ENCODE measurements at places on chromosomes 4 and X.
A peak's percentile ranks its signal among the peaks of the same experiment; 100 is the strongest.

DNA sequence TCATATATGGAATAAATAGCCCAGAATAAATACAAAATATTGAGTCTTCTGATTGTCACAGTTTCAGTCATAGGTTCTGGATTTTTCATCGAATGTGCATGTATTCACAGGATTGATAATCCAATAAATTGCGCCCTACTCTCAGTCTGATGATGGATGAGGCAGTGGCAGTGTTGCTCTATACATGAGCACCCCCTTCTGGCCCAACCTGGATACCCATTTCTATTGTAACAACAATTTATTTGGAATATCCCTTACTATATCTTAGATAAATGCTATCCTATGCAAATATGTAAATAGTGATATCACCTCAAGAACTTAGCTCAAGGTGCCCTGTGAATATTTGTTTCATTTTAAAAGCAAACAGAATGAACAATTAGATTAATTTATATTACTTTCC, 733.7 kb upstream of the PABPC4L start:
- no peak for DNase-seq

GRCh38 chr4:188986271-188986689, 847.0 kb downstream of the TRIML1 start:
- DNase-seq = peak; percentile 41

GRCh38 chr4:51825341-51825740, 17.6 kb upstream of the DCUN1D4 start:
- DNase-seq = no peak

DNA sequence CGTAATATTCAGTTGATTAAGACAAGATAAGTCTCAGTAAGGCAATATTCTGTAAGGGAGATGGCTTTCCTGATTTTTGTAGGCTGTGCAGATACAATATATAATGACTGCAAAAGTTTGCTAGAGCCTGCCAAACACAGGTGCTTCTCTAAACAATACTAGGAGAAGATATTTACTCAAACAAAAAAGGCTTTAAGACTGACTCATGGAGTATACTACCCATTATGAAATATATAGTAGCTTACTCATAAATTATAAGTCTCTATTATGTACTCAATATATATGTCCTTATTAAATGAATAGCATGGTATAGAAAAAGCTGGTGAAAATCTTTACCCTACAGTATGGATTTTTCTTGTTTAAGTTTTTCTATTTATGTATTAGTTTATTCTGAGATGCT, 93.2 kb upstream of the IL15 start:
- DNase-seq = no peak

GRCh38 chrX:24117258-24117657, 32.3 kb upstream of the ZFX start:
- peak; percentile 39 for DNase-seq

- no peak for DNase-seq
Measured at GRCh38 chr4:181479141-181479540, 764.1 kb upstream of the TENM3 start.

- DNase-seq = no peak
Measured at GRCh38 chr4:91592125-91592524, 711.6 kb upstream of the GRID2 start.

GRCh38 chr4:118869808-118870342, 18.8 kb upstream of the SYNPO2 start:
- DNase-seq = no peak

- no peak for DNase-seq
Measured at GRCh38 chr4:95284655-95285054, 264.1 kb downstream of the UNC5C start.

GRCh38 chr4:1410491-1411325, 4.5 kb upstream of the NKX1-1 start:
- no peak for DNase-seq

DNA sequence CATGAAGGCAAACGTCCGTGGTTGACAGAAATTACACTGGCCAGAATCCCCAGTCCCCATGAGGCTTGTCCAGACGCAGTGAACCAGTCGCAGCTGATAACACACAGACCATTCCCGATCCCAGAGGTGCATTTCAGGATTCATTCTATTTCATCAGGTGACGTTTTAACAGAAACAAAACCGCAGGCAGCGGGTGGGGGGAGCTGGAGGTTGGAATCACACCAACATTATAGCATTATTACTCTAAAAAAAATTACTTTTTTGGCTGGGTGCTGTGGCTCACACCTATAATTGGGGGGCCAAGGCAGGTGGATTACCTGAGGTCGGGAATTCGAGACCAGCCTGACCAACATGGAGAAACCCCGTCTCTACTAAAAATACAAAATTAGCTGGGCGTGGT, 25.2 kb downstream of the NOP14 start:
- no peak for DNase-seq

DNA sequence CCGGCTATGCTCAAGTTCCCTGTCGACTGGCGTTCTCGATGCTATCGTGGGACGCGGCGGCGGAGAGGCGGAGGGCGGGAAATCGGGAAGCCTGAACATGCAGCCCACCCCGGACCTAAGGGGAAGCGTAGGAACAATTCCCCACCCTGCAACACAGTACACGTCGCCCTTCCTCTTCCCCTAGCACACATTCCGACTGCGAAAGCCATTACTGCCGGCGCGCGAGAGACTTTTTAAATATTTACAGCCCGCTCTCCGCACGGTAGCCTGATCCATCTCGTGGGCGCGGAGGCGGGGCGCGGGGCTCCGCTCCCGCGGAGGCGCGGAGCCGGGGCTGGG, 48.1 kb upstream of the BCOR start:
- DNase-seq = no peak

- DNase-seq = no peak
Measured at GRCh38 chrX:9383655-9384054, 81.2 kb upstream of the TBL1X start.

DNA sequence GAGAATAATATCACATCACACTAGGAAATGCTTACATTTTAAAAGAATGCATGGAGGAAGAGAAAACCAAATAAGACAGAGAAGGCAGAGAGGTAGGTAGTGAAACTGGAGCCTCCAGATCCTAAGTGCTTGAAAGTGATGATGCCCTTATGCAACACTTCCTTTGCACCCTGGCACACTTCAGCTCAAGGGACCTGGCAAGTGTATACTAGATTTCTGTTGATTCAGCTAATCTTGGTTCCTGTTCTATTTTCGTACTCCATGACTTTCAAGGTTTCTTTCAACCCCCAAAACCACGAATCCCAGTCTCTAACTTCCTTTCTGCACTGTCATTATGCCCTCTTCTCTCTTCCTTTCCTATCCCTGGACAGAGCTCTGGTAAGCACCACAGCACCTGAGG, 36.9 kb upstream of the SH3KBP1 start:
- DNase-seq = no peak

DNA sequence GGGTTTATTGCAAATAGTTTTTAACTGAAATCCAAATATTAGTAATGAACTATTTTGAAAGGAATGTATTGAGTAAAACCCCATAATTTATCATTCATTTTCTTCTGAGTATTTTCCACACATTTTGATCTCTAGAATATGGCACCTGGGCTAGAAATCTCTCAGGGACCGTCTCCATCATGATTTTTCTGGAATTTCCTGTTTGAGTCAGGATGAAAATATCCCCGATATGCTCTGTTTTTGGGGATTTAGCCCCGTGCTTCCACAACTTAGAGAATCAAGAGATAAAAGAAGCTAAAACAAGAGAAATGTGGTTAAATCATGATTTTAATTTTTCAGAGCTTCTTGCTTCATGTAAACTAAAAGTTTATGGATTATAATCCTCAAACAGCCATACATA, 114.2 kb downstream of the SPCS3 start:
- no peak for DNase-seq

- no peak for DNase-seq
Measured at GRCh38 chrX:57596109-57596508, 4.3 kb downstream of the ZXDB start.

- no peak for DNase-seq
Measured at GRCh38 chr4:13481569-13481968, 2.6 kb downstream of the RAB28 start.

- DNase-seq = no peak
Measured at GRCh38 chr4:23036503-23036902, 343.8 kb downstream of the GBA3 start.

DNA sequence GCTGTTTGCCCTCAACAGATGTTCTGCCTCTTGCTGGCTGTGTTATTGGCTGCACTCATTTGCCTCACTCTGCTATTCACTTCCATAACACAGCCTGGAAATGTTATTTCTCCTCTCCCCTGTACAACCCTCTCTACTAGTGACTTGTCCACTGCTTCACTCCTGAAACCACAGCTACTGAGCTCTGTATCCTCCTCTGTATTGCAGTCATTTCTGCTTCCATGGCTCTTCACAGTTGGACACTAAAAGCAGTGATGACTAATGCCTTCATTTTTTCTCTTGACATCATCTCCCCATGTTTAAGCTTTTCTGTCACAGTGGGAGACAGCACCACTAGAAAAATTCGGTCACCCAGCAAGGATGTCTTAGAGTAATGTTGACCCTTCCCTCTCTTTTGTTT, 123.0 kb upstream of the PPP1R2C start:
- no peak for DNase-seq

GRCh38 chr4:119735165-119735651, 106.6 kb upstream of the PDE5A start:
- peak; percentile 95 for DNase-seq

GRCh38 chr4:176363072-176363471, 43.3 kb downstream of the SPCS3 start:
- no peak for DNase-seq

- no peak for DNase-seq
Measured at GRCh38 chrX:105483011-105483410, 262.5 kb upstream of the TEX13A start.

DNA sequence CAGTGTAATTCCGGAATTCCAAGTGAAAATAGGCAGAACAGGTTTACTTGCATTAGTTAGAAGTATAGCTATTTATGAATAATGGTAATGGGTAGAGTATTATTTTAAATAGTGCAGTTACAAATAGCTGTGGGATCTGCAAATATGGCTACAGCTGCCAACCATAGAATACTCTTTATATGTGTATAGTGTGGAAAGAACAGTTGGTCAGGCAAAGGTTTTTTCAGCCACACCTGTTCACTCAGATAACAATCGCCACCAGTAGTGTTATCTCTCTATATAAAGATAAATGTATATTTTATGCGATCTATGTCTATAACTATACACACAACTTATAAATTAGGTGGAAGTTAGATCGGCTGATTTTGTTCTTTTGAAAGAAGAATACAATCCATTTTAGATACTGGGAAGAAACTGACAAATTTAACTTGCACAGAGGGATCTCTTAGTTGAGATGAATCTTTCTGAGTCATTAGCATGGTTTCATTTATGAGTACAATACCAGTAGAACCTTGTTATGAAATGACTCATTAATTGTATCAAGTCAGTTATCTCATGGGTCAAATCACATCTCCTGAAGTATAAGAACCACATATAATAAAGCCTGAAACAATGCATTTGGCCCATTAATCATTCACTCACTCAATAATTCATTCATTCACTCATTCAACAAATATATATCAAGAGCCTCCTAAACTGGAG, 100.9 kb upstream of the NR3C2 start:
- no peak for DNase-seq

DNA sequence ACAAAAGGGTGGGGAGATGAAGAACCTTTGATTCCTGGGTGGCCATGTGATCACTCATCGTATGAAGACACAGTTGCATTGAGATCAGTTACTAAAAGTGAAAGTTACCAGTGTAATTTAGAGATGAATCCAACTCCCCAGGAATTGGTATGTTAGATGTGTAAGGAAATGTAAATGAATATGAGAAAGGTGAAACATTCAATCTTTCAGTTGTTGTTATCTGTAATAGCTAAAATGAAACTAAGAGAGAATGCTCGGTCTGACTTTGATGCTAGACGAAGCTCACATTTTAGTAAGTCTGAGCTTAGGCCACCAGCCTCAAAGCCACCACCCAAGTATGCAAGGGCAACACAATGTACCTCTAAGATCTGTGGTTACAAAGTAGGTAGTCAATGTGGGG, 194.3 kb upstream of the POF1B start:
- no peak for DNase-seq

- DNase-seq = no peak
Measured at GRCh38 chr4:1479454-1479853, 73.2 kb upstream of the NKX1-1 start.

- no peak for DNase-seq
Measured at GRCh38 chr4:86398187-86398586, 38.3 kb upstream of the MAPK10 start.

- DNase-seq = no peak
Measured at GRCh38 chr4:56737666-56738065, 56.6 kb upstream of the HOPX start.

GRCh38 chrX:124289443-124289842, 43.0 kb upstream of the TEX13D start:
- DNase-seq = no peak

- no peak for DNase-seq
Measured at GRCh38 chrX:56385336-56385735, 153.2 kb downstream of the KLF8 start.

GRCh38 chr4:78325271-78326157, 226.1 kb upstream of the ANXA3 start:
- no peak for DNase-seq

GRCh38 chr4:73683033-73683432, 57.3 kb upstream of the CXCL8 start:
- no peak for DNase-seq

GRCh38 chr4:37662861-37663390, 23.2 kb downstream of the RELL1 start:
- no peak for DNase-seq

GRCh38 chr4:66000510-66001117, 330.3 kb upstream of the EPHA5 start:
- DNase-seq = no peak

DNA sequence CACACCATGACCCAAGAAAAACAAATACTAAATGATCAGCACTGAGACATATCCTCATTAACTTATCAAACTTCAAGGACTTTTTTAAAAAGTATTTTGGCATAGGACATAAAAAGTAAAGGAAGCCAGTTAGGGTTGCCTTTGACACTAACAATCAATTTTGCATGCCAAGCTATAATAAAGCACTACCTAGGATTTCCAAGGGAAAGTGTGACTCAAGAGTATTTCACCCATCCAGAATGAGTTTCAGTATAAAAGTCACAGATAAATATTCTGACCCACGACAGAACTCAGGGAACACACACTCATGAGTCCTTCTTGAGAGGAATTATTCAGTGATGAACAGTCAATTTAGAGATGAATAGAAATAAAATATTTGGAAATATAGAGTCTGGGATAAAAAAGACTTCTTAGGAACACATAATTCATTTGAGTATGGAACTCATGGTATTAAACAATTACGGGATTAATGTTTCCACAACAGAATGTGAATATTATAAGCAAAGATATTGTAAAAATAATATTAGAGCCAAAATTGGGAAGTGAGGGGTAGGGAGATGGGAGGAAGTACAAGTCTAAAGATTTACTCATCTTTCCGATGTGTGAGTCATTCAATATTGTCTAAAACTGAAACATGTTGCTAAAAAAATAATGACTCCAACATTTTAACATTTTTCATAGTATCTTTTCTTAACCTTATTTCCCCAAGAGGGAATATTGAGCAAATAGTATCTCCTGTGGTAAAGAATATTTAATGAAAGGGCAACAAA, 143.5 kb upstream of the LNX1 start:
- peak; percentile 25 for DNase-seq
